ENCODE measurements at places on chromosomes 3 and 15. TPM values are rescaled to one million over a fixed set of nuclear protein-coding genes. Genes with fewer than 3 reads are reported as not detected.

BUB1B gene
- 7.4 TPM for total RNA-seq

- no peak overlapping the region for H3K4me3 ChIP-seq
- H3K4me1 ChIP-seq = no peaks in the 10 kb centered on the region
- H3K27ac ChIP-seq = no peak overlapping the region
These were observed 103.9 kb downstream of the ISL2 start for GRCh38 chr15:76440441-76440840.

DNA sequence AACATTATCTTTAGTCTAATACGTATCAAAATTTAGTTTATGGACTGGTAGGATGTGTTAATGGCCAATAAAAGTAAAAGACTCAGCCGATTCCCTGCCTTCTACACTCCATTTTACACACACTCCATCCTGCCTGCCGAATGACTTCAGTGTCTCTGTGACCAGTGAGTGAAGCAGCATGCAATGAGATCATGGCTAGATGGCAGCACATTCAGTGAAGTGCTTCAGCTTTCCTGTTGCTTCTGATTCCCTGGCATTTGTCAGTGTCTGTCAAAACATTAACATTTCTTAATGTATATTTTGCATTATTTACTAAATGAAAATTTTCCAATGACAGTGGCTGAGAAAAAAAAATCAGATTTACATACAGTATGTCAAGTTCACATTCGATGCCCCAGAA, 412.0 kb downstream of the FHIT start:
- peaks cover 25% of the 10 kb centered on the region for H3K4me1 ChIP-seq
- no peak overlapping the region for H3K4me3 ChIP-seq
- H3K27ac ChIP-seq = no peak overlapping the region
- no peaks in the 10 kb centered on the region for H3K27me3 ChIP-seq
- no peak for DNase-seq

DNA sequence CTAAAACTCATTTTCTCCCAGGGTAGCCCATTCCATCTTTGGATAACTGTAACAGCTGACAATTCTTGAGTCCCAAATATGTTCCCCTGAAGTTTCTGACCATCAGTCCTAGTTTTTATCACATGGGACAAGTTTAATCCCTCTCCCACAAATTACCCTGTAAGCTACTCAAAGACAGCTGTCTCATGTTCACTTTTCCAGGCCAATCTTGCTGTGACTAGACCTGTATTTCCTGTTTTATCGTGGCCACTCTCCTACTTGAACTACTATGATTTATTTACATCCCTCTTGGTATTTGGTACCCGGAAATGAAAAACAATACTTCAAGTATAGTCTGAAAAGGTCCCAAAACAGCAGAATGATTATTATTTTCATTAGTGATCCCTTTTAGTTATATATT, 95.1 kb upstream of the MEX3B start:
- peak overlapping the region; percentile 68 for H3K27ac ChIP-seq
- no peak for DNase-seq
- H3K36me3 ChIP-seq = peaks cover 4% of the 10 kb centered on the region

CCR3 gene
- total RNA-seq = not detected
